RPMI8226 (cell line): ENCODE measurements at places on chromosomes 13 and 19.
A peak's percentile ranks its signal among the peaks of the same experiment; 100 is the strongest.

DNA sequence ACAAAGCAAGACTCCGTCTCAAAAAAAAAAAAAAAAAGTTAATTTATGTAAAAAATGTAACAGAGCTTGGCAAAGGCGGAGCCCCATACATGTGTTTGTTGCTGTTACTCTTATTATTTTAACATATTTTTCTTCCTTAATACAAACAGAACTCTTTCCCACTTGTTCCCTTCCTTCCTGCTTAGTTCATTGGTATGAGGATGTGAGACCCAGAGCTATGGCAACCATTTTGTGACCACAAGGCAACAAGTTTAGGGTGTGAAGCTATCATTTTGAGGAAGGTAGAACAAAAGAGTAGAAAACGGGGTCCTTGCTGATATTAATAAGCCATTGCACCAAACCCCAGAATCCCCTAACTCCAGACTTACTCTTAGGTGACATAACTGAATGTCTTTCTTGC lies 5.4 kb downstream of the IFNL1 start:
- DNase-seq, result no peak

- DNase-seq, result no peak
These were observed 81.4 kb downstream of the ALOX5AP start for GRCh38 chr13:30816736-30817135.

DNA sequence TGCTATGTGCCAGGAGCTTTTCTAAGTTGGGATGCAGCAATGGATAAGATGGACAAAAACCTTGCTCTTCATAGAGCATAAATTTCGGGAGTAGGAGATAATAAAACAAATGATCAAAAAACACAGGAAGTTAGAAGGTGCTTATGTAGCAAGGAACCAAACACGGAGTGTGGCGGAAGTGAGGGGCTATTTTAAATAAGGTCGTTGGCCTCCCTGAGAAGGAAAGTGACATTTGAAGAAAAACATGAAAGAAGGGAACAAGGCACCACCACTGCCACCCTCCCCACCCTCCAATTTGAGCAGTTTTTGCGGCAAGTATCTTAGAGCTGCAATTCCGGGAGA lies 3.2 kb upstream of the GSX1 start:
- no peak for DNase-seq

DNA sequence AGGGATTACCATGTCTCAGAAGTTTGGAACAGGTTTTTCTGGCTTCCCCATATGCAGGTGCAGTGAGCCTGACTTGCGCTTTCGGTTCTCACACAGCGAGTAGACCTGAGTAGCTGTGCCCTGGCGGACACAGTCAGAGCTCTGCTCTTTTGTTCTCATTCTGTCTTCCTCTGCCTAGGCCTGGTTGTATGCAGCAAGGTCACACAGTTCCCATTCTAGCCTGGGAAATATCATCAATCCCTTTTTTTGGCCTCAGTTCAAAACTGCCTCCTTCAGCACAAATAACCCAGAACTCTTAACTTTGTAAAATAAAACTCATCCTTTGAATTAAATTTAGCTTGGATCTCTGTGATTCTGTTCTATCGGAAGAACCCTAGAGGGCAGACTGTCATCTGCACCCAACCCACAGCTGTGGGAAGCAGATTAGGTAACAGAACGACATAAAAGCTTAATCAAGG lies 10.2 kb downstream of the OXGR1 start:
- DNase-seq, result peak; percentile 79

- no peak for DNase-seq
These were observed 8.8 kb downstream of the PRR22 start for GRCh38 chr19:5775668-5776309.

DNA sequence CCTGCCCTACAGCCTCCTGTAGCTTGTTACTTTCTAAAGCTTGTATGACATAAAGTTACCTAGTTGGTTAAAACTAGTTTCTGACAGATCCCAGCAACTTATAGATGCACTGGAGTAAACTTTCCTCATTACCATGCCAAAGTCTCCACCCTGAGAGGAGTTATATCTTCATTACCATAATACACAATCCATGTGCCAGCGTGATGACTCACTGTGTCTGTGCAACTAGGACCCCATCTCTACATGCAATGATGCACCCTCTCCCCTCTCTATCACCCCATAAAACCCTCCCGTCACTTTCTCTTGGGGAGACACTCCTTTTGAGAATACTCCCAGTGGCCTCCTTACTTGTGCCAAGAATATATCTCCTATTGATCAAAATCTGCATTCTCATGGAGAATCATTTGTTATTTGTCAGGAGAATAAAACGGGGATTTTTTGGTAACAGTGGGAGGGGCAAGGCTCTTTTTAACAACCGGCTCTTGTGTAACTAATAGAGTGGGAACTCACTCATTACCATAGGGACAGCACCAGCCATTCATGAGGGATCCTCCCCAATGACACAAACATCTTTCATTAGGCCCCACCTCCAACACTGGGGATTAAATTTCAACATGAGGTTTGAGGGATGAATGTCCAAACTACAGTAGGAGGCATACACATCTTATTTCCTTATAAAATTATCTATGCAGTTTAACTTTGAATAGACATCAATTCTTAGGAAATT lies 235.1 kb upstream of the ATXN8OS start:
- no peak for DNase-seq

GRCh38 chr13:43319617-43320444 lies 296.4 kb downstream of the DNAJC15 start:
- DNase-seq, result no peak

GRCh38 chr19:2983351-2984214 lies 6.2 kb downstream of the TLE6 start:
- DNase-seq, result peak; percentile 29

DNA sequence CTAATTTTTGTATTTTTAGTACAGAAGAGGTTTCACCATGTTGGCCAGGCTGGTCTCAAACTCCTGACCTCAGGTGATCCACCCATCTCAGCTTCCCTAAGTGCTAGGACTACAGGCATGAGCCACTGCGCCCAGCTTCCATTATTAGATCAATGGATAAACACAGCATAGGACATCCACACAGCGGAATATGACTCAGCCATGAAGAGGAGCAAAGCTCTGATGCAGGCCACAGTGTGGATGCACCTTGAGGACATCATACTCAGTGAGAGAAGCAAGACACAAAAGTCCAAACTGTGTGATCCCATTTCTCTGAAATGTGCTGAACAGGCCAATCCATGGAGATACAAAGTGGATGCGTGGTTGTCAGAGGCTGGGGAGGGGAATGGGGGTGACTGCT lies 4.9 kb upstream of the ZBTB7A start:
- no peak for DNase-seq

DNA sequence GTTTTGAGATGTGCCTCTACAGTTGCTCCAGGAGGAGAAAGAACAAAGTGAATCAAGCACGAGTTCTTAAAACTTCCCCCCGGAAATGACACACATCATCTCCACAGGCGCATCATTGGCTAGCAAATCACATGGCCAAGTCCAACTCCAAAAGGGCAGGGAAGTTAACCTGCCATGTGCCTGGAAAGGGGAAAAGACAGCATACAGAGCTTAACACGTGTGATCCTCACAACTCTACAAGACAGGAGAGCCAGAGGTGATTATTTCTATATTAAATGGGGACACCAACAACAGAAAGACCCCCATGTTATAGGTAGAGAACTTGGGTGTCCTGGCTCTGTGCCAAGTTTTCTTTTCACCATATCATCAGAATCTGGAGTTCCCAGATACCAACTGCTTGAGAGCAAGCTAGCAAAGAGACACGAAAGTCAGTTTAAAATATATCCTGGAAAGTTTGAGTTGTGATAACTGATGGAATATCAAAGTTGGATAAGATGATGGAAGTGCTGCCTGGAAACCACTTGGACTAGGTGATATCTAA lies 871.1 kb downstream of the UQCRFS1 start:
- no peak for DNase-seq

- DNase-seq, result no peak
These were observed 44.3 kb downstream of the SHISA2 start for GRCh38 chr13:26007261-26008125.

- no peak for DNase-seq
These were observed 82.9 kb downstream of the TNFRSF19 start for GRCh38 chr13:23652909-23653726.

- DNase-seq, result peak; percentile 14
These were observed 14.1 kb upstream of the PCDH8 start for GRCh38 chr13:52862358-52863206.

DNA sequence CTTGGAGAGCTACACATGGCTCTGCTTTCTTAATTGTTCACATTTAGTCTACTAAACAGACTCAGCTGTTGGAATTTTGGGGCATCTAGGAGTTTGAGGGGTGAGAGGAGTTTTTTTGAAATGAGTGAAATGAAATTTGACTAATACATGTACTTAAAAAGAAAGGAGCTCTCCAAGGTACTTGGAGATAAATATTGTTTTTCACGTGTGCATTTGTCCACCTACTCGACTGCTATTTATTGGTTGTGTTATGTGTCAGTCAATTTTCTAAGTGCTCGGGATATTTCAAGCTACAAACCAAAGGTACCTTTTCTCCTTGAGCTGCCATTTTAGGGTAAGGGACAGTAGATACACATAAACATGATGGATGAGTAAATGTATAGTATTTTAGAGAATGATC lies 697.0 kb downstream of the LIG4 start:
- DNase-seq, result no peak

DNA sequence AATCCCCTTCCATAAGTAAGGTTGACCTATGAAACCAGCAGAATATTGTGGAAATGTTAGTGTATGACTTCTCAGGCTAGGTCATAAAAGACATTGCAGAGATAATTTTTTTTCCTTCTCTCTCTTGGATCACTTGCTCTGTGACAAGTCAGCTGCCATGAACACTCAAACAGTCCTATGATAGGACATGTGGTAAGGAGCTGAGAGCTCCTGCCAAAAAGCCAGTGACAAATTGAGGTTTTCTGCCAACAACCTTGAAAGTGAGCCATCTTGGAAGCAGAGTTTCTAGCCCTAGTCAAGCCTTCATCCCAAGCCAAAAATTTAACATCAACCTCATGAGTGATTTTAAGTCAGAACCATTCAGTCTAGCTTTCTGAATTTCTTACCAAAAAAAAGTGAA lies 270.9 kb upstream of the NBEA start:
- DNase-seq, result no peak

DNA sequence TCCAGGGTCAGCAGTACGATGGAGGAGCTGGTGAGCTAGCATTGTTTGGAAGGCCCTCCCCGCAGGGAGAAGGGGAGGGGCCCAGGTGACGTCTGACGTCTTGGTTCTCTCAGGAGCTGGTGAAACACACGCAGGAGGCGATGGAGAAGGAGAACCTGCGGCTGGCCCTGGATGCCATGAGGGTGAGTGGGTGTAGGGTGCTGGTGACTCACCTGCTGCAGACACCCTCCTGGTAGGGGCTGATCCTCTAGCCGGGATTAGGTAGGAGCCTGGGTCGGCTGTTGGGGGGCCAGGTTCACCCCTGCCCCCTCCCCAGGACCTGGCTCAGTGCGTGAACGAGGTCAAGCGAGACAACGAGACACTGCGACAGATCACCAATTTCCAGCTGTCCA lies 55.8 kb downstream of the VAV1 start:
- no peak for DNase-seq

- DNase-seq, result no peak
These were observed 192.8 kb downstream of the TM9SF2 start for GRCh38 chr13:99693852-99694611.

DNA sequence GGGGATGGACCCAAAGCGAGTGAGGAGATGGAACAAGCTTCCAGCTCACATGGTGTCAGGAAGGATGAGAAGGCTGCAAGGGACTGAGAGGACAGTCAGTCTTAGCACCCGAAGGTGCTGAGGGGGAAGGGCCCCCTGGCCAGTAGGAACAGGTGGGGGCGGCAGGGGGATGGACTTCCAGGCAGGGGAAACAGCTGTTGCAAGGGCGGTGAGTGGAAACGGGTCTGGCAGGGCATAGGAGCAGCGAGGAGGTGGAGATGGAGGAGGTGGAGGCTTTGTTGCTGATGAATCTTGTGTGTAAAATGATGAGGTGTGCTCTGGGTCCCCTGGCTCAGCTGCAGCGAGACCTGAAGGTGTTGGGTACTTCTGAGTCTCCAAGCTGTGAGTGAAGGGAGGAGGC lies 1.2 kb downstream of the MAP1S start:
- no peak for DNase-seq

DNA sequence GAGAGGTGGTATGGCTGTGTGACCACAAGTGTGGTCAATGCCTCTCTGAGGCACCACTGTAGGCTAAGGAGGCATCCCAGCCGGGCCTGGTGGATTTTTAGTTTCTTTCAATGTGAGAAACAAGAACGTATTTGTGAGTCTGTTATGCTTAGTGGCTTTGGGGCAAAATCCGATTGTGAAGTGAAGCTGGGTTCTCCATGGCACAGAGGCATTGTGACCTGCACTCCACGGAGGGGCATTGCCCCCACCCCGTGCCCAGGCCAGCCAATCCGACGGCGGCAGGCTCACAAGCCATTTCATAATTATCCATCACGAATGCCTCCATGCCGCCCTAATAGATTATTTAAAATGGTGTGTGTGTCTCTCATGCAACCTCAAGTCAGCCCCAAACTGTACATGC lies 151.6 kb downstream of the ZNF536 start:
- no peak for DNase-seq

- DNase-seq, result no peak
These were observed 11.5 kb upstream of the CCDC97 start for GRCh38 chr19:41298348-41298964.

GRCh38 chr19:43525836-43526771 lies 897 bp downstream of the ETHE1 start:
- no peak for DNase-seq

- no peak for DNase-seq
These were observed 155.8 kb upstream of the UBL3 start for GRCh38 chr13:30006246-30006645.

DNA sequence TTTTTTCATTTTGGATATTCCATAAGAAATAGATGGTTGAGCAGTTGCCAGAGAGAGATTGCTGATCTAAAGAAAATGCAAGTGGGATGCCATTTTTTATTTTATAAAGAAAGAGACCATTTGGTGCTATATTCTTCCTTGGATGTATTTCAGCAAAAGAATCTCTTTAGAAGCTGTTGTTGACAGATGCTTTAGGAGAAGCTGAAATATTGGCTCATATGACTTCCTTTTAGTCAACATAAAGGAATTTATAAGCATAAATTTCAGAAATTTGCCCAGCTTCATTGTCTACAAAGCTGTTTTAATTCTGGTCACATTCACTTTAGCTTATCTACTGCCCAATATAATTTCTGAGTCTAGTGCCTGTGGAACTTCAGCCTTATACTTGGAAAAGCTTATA lies 36.9 kb downstream of the POLR1D start:
- DNase-seq, result no peak

DNA sequence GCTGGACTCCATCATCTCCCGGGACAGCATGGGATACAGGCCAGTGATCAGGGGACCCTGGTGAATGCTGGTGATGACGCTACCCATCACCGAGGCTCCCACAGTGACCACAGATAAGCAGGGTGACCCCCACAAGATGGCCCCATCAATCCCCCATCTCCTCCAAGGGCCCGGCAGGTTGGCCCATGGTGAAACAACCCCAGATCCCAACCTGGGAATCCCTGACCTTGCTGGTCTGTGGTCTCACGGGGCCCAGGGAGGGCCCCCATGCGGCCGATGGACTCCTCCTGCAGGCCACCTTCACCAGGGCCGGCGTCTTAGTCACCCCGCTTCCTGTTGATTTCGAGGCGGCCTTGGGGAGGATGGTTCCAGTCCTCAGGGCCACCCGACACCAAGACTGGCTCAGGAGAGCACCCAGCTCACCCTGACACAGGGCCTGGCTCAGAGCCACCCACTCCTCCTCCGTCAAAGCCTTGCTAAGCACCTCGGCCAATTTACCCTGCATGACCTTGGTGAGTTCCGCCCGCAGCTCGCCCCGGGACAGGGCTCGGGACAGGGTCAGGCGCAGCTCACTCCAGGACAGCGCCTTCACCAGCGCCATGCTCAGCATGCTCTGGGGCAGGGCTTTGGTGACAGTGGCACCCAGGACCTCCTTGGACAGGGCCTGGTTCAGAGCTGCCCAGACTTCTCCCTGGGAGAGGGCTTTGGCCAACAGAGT lies 10.0 kb downstream of the IQCN start:
- peak; percentile 26 for DNase-seq
